ENCODE measurements at places on chromosomes 5 and 9.
A peak's percentile ranks its signal among the peaks of the same experiment; 100 is the strongest.

GRCh38 chr9:70052768-70053167 is 9.1 kb downstream of the MAMDC2 start:
- no peak for DNase-seq

DNA sequence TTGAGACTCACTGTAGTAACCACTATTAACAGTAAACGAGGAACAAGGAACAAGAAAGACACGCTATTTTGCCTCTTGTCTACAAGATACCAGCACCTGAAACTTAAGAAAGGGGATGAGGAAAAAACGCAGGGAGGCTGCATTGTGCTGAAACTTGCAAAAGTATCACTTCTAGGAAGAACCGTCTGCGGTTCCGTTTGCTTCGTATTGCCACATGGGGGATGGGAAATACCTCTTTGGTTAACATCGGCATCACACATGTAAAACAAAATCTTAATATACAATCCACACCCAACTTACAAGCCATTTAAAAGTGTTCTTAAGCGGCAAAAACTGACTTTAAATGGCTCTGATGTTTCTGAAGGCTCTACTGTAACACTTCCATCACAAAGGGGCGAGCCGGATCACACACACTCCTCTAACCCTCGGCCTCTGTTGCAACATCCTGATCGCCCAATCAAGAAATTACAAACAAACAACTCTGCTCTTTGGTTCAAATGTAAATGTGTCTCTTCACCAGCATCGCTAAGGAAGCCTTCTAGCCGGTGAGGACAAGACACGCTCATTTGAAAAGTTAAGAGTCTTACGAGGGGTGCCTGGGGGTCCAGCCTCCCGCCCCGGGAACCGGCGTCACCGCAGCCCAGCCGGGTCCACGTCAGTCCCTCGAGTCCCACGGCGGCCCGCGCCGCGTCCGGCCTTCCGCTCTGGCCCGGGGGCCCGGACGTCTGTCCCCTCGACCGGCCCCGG is 621 bp downstream of the SEC16A start:
- peak; percentile 26 for DNase-seq

DNA sequence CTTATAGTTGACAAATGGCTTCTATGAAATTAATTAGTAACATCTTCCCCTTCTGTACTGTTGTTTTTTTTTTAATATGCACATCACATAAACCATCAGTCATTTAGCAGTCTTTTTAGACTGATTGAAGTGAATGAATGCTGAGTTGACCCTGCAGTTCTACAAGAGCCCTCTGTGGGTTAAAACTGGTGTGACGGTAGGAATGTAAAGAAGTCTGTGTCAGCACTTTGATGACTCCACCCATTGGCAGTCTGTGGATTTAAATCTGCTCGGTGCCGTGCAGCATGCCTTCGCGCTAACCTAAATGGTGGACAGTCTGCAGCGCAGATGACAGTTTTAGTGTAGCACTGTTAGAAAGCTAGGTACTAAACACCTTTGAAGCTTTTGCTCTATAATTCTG is 3.1 kb downstream of the GTF3C4 start:
- DNase-seq, result peak; percentile 9

GRCh38 chr5:157150995-157151394 is 8.3 kb upstream of the MED7 start:
- no peak for DNase-seq

- DNase-seq, result no peak
Measured at GRCh38 chr9:16516891-16517290, 353.6 kb downstream of the BNC2 start.

GRCh38 chr5:124702525-124702924 is 43.9 kb downstream of the ZNF608 start:
- DNase-seq, result peak; percentile 48

- DNase-seq, result no peak
Measured at GRCh38 chr5:93954421-93955069, 213.1 kb upstream of the POU5F2 start.

DNA sequence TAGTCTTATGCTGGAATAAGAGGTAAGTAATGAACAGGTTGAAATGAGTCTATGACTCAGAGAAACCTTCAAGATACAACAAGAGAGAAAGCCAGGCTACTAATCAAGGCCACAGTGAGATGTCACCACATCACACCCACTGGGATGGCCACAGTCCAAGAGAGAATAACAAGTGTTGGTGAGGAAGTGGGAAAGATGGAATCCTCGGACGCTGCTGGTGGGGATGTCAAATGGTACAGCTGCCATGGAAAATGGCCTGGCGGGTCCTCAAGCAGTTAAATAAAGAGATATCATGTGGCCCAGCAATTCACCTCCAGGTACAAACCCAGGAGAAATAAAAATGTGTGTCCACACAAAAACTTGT is 41.9 kb upstream of the NEURL1B start:
- DNase-seq, result no peak

DNA sequence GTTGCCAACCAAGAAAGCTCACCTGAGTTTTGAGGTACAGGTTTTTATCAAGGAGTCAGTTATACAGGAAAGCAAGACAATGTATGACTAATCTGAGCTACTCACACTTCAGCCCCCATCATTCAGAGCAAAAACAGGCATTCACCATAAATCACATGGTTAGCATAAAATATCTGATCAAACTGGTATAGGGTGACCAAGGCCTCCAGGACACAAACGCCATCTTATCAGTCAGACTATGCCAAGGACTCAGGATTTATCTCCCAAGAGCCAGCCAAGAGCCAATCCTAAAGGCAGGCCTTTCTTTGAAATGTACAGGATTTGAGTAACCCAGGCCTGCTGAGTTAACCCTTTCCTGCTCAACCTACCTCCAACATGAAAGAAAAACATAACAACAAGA is 313.0 kb upstream of the NREP start:
- no peak for DNase-seq

- DNase-seq, result no peak
Measured at GRCh38 chr9:82583524-82583923, 479.4 kb downstream of the RASEF start.

DNA sequence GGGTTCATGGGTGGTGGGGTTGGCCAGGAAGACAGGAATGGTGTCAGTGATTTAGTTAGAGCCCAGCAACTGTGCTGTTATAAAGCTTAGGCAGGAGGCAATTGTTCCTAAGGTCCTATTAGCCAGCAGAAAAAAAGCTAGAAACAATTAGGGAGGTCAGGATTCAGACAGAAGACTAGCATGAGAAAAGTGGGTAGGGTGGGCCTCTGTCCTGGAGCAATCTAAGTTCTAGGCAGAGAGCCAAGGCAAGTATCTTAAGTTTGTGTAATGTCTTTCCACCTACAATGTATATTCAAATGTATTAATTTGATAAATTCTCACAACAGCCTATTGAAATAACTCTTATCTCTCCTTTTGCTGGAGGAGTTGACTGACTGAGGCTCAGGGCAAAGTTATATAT is 6.1 kb upstream of the ZFAND5 start:
- no peak for DNase-seq

GRCh38 chr5:123754908-123755307 is 242.9 kb downstream of the CSNK1G3 start:
- DNase-seq, result no peak

DNA sequence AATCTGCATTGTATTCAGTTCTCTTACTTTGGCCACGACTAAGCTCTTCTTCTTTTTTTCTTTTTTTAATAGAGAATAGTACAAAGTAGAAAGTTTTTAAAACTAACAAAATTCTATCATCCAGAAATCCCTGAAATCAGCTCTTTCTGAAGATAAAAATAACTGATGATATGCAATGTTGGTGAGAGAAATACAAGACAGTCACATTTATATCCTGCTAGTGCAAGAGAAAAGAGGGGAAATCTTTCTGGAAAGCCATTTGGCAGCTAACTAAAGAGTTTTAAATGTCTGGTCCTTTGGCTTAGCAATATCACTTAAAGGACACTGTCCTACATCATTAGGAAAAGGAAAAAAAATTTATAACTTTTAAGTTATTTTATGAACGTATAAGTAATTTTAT is 27.0 kb upstream of the FREM1 start:
- no peak for DNase-seq

DNA sequence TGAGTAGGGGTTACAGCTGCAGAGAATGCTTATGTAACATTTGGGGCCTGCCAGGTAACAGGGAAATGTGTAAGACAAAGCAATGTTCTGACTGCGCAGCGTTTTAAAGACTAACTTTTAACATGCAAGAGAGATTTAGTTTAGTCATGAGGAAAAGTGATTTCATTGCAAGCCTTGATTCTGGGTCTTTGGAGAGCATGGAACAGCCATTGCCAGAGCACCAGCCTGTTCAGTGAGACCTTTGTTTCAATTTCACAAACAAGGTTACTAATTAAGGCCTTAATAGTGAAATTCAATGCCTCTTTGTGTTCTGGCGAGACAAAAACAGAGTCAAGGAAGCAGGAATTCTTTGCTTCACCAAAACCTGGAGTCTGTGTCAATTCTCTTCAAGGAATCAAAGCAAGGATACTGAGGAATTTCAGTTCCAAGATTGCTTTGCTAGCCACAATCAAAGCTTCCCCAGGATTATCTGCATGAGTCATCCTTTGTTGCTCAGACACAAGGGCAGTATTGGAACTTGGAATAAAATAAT is 14.4 kb downstream of the CKMT2 start:
- DNase-seq, result no peak

DNA sequence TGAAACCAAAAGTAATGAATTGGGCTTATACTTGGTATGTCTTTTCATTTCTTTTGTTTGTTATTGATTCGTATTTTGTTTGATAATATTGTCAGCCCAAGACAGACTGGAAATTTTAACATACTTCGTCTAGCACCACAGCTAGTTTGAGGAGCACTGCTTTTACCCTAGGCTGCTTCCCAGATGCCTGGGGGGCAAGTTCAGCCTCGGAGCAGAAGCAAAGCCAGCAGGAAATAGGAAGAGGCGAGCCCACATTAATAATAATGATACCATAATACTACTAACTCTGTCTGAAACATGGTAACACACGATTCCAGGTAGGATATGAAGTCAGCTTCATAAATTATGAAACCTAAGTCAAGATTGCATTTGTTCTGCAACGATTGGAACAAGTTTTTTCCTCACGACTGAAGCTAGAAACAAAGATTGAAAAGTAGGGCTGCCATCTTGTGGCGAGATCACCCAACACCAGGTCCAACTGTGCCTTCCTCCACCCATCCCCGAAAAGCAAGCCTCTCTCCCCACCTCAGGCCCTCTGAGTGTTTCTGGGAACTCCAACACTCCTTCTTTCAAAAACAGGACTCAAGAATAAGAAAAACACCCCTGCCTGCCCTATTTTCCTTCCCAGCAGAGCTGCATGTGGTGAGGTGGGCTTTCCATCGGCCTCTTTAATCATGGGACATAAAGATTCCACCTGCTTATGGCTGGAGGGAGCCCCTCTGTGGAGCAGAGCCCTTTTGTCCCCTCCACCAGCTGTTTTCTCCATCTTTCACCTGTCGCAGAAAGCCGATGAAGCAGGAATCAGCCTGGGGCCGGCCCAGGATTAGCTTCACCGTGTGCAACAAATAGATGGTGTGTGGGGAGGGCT is 236.4 kb downstream of the CAAP1 start:
- DNase-seq, result no peak

- peak; percentile 8 for DNase-seq
Measured at GRCh38 chr5:14595189-14595588, 13.6 kb downstream of the OTULINL start.

GRCh38 chr5:57172466-57173318 is 1.2 kb upstream of the GPBP1 start:
- peak; percentile 39 for DNase-seq

- DNase-seq, result no peak
Measured at GRCh38 chr9:110814159-110814558, 145.6 kb downstream of the MUSK start.

GRCh38 chr9:35569206-35569605 is 35.9 kb upstream of the TESK1 start:
- no peak for DNase-seq

DNA sequence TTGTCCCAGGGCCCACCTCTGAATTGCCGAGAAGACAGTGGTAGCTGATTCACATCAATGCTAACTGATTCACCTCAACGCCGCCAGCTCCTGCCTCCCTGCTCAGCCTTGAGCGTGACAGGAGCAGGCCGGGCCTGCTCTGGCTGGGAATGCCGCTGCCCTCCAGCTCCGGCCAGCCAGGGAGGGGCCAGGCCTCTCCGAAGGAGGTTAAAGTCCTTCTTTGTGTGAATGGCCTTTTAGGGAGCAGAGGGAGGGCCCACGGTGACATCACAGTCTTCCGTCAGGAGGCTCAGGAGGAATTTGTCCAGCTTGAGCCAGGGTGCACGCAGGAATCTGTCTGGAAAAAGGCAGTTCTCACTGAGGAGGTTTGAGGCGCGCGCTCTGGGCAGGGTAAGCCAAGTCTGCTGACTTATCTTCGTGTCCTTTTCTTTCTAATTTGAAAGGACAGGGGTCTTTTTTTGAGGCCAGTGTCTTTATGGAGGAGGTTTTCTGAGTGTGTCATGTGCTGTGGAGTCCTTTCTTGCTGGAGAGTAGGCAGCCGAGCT is 82.7 kb downstream of the C9orf152 start:
- DNase-seq, result no peak

- peak; percentile 20 for DNase-seq
Measured at GRCh38 chr9:6413365-6414246, 607 bp downstream of the UHRF2 start.

DNA sequence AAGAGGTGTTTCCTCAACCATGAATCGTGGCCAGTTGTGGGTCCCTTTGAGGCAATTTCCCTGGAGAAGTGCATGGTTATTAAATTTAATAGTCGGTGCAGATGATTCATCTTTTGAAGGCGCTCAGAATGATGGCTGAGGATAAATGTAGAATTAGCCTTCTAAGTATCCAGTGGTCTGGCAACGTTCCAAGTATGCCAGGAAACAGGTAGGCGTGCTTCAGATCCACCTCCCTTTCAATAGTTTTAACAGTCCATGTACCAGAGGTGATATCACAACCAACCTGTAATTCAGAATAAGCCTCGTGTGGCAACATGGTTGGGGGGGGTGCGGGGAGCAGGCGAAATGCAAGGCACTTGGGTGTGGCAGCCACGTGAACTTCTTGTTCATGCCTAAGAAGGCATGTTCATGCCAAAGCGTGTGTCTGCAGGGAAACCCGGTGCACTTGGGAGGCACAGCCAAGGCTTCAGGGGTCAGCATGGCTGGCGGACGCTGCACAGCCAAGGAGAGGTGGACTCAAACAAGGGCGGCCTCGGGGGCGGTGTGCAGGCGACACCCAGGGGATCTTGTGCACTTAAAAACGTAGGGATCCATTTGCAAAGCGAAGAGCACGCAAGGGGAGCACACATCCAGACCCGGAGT is 5.2 kb upstream of the NKD2 start:
- DNase-seq, result no peak

GRCh38 chr9:126347093-126347492 is 20.5 kb downstream of the MVB12B start:
- peak; percentile 35 for DNase-seq

- DNase-seq, result no peak
Measured at GRCh38 chr5:93272108-93272507, 308.9 kb downstream of the NR2F1-AS1 start.

GRCh38 chr9:35828716-35829083 is at the start of gene FAM221B:
TSS of gene FAM221B (minus strand) at chr9:35828732. CDS start at chr9:35826161, 2,571 bp downstream.
- no peak for DNase-seq

All from naive B cell (primary cell).